IPS DF 19.7 (cell line): ENCODE measurements at places on chromosomes 5 and 9.

DNA sequence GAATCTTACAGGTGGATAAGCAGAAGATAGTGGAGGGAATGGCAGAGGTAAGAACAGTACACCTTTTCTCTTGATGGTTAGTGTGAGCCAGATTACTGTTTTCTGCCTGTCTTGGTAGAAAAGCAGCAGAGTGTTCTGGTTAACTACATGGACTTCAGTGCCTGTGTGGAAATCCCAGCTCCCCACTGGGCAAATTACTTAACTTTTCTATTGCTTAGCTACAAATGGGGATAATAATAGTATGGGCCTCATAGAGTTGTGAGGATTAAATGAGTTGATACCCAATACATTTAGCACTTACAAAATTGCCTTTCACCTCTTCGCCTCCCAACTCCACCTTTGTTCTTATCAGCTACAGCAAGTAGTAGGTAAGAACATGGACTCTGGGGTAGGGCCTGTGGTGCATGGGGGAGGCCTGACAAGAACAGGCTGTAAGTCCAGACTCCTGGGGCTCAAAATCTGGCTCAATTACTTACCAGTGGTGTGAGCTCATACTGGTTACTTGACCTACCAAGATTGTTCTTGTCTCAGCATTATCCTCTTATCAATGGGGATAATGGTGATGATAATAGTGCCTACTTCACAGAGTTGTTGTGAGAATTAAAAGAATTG, 125.1 kb downstream of the LIFR start:
- no peak for DNase-seq

- no peak for DNase-seq
These were observed 707 bp upstream of the RIMOC1 start for GRCh38 chr5:41903382-41903891.

- no peak for DNase-seq
These were observed 255.9 kb downstream of the SAXO1 start for GRCh38 chr9:18776836-18777820.

DNA sequence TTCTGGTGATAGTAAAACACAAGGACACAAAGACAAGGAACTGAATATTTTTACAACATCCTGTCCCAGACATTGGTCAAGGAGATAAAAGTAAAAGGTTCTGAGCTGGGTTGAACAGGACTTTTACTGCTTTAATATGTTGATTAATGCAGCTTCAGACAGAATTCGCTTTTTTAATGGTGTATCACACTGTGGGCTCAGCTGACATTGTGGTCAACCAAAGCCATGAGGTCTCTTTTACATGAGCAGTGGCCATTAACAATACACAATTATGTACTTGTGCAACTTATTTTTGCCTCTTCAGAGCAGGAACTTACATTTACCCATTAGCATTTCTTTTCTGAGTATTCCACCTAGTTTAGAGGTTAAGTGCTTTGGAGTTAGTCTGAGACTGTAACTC, 22.8 kb upstream of the ERBIN start:
- no peak for DNase-seq

- no peak for DNase-seq
These were observed 131.8 kb upstream of the GABRP start for GRCh38 chr5:170651604-170652277.

- no peak for DNase-seq
These were observed 128.3 kb downstream of the ZCCHC7 start for GRCh38 chr9:37248651-37249163.

DNA sequence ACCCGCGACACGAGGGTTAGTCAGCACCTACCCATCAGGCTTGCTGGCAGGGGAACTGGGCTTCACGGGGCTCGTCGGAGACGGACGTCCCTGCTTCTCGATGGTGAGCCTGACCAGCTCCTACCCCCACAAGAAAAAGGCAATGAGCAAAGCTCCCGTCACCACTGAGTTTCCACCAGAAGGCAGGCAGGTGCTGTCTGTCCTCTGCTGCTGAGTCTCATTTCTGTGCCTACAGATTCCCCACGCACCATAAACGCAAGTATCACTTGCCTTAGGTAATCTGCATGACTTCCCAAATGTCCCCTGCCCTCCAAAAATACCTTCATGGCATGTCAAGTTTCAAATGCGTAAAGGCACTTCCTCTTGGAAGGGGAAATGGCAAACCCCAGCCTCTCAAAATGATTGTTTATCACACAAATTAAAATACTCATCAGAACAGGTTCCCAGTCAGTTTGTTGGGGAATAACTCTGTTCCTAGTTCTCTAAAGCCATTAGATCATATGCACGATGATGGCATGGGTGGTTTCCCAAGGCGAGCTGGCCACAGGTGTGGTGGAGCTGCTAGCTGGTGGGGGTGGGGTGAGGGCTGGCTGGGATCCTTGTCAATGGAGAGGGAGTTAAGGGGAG, 85.0 kb downstream of the PRRT1B start:
- DNase-seq: no peak

GRCh38 chr5:127088251-127088650, 14.9 kb upstream of the C5orf63 start:
- no peak for DNase-seq

DNA sequence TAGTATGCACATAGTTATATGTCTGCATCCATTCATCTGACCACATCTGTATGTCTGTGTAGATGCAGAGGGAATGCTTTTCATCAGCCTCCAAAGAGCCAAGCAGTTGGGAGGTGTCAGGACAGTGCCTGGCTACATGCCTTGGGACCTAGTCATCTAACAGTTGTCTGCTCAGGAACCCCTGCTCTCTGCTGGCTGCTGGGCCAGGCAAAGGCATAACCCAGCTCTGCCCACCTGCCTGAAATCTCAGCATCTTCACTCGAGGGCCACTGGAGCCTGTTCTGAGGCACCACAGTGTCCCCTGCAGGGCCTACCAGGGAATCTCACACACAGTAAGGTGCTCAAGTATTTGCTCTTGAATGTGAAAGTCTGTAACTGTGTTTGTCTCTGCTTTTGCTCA, 3.7 kb downstream of the C9orf50 start:
- no peak for DNase-seq

- DNase-seq: no peak
These were observed 6.7 kb downstream of the ADRB2 start for GRCh38 chr5:148833122-148833521.

DNA sequence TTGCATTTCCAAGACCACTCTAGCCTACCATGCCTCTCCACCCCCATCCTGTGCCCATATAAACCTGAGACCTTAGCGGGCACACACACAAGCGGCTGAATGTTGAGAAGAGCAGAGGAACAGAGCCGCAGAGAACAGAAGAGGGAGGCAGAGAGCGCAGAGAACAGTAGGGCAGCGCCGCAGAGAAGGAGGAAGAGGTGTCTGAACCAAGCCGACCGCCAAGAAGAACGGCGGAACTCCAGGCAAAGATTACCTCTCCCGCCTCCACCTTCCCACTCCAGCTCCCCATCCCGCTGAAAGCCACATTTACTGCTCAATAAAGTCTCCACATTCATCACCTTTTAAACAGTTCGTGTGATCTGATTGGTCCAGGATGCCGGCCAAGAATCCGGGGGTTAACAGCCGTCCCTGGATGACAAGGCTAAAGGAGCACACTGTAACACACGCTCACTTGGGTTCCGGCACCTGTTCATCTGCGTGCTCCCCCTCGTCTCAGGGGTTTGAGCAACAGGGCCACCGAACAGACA, 33.2 kb downstream of the GRIN3A start:
- no peak for DNase-seq

- DNase-seq: no peak
These were observed 6.3 kb upstream of the WNK2 start for GRCh38 chr9:93177676-93178075.

DNA sequence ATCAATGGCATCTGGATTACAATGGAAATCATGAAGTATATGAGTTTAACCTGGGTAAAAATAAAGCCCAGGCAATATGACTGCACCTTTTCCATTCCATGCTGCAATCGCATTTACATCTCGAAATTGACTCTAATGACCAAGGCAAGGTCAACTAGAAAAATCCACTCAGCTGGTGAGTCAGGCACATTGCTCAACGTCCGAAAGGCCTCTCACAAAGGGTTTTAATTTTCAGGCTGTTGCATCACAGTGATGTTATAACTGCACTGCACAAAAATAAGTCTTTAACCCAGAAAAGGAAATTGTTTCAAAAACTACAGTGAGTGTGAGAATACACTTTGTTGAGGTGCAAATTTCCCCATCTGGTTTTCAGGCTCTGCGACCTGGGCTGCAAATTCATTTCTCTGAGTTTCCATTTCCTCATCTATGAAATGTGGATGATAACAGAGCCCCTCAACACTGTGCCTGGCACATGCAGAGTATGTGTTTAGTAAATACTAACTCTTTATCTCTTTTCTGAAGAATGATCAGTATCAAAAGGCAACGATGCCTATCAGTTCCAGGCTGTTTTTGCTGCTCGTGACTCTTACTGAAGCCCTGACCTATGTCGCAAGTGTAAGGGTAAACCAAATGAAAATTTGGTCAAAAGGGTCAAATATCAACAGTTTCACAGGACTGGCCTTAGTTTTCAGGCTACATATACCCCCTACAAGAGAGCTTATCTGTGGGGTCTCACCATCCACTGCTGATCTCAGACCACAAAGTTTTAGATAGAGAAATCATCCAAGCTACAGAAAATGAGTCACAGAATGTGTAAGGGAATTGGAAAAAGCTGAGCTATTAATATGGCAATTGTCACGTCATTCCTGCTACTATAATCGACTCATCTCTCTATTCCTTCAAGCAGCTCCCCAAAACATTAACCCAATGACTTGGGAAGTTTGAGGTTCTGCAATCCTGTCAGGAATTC, 4.1 kb downstream of the NFIL3 start:
- DNase-seq: no peak

DNA sequence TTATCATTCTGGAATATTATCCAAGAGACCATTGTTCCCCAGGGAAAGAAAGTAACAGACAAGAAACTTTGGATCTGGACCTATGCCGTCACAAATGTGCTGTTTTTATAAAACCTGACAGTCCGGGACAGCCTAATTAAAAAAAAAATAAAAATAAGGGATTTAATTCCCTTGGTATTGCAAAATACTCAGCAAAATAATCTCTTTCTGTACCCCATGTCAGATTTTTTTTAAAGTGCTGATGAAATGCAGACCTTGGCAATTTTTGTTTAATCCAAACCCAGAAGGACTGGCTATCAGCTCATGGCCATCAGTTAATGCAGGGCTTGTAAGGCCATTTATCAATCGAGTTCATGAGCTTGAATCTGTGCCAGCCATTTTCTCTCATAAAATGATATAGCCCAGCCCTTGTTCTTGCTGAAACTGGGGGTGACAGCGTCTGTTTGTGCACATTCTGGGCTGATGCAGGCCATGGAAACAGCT, 162.7 kb upstream of the S1PR3 start:
- no peak for DNase-seq

DNA sequence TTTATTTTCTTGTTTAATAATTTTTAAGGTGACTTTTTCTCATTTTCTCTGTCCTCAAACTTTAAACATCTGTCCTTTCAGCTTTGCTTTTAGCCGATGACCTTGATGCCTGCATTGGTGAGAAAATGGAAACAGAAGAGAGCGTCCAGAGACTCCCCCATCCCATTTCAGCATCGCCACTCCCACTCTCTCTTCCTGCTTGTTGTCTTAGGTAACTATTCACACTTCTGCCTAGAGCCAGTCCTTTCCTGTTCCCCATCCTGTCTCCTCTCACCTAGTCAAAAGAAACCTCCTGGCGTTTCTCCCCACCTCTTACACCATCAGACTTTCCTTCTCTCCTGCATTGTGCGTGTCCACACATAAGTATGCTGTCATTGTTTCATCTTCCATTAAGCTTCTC, 124.6 kb downstream of the MAST4 start:
- DNase-seq: no peak

DNA sequence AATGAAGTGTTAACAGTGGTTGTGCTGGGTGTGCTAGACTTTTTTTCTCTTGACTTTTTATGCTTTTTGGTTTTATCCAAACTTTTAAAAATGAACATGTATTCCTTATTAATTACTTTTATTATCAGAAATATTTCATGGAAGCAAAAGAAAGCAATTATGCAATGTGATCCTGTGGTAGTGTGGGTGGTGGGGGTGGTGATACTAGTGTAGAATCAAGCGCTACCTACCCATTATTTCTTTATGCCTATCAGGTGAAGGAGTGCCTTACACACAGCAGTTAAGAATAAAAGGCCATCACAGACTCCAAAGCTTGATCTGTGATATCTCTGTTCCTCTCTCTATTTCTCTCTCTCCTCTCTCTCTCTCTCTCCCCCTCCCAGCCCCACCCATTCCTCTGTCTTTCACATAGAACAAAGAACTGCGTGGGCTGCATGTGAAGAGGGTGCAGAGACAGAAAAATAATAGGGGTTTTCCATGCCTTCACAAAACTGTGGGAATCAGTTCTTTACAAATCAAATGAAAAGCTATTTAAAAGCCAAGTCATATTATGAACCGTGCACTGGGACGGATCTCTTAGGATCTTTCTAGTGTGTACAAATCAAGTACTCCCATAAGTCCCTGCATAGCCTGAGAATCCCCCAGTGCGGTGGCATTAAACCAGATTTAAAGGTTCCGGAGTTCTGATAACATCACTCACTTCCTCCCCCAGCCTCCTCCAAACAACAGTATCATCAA, 351.2 kb downstream of the RAB3C start:
- DNase-seq: no peak

DNA sequence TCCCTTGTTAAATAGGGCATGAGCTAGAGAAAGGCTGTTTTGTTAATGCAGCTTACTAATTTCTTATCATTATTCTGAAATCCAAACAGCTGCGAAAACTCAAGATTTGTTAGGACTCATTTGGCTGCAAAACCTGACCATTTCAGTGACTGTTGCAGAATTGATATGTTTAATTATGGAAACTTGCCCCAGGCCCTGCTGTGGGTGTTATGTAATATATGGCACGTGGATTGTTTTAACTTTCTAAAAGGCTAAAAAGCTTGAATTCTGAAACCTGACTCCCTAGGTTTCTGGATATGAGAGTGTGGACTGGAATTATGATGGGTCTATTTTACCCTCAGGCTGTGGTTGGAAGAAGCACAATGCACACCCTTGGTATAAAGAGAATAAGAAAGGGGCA, 4.4 kb downstream of the IL9 start:
- DNase-seq: no peak

GRCh38 chr9:121776001-121776738, 124.7 kb downstream of the DAB2IP start:
- DNase-seq: no peak

DNA sequence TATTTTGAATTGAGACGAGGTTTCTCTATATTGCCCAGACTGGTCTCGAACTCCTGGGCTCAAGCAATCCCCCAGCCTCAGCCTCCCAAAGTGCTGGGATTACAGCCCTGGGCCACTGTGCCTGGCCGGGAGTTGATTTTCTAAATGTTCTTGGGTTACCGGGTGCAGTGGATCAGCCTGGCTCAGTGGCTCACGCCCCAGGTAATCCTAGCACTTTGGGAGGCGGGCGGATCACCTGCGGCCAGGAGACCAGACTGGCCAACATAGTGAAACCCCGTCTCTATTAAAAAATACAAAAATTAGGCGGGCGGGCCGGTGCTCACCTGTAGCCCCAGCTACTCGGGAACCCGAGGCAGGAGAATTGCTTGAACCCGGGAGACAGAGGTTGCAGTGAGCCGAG, 106.9 kb upstream of the LARP1 start:
- no peak for DNase-seq

DNA sequence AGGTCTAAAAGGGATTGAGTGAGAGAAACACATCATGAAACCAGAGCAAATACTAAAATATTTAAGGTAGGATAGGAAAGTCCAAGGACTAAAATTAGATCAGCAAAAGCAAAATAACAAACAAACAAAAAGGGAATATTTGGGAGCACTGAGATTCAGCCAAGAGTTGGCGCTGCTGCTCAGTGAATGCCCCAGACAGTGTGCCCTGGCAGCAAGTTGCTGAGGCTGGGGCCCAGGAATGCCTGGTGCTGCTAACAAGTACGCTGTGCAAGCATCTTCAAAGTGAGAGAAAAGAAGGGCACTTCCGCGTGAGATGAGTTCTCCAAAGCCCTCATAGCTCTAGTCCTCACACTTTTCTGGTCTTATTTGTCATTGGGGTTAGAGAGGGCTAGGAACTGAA, 603.3 kb downstream of the EFNA5 start:
- peak; percentile 3 for DNase-seq
